Trophoblast cell (in vitro differentiated cells and primary cell): ENCODE measurements at places on chromosomes 11 and 22.

GRCh38 chr22:27274770-27275449, 526.6 kb downstream of the MN1 start:
- DNase-seq = no peak

DNA sequence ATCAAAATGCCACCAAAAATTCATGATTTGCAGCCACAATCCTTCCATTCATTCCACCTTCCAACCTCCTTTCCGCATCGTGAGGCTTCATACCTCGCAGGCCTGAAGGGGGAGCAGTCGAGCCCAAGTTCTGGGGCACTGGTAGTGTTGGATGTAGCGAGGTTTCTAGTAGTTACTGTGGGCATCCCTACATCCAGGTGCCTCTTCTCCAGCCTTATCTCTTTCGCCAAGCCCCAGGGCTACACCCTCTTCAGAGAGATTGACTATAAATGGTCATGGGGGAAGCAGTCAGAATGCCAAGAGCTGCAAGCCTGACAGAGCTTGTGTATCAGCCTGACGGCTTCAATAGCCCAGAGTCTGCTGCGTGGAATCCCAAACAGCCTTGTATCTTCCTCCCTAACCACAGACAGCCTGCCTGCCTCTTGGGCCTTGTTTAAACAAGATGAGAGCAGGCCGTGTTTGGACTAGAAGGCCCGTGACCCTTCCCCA, 28.9 kb downstream of the CLMP start:
- peak; percentile 45 for DNase-seq

DNA sequence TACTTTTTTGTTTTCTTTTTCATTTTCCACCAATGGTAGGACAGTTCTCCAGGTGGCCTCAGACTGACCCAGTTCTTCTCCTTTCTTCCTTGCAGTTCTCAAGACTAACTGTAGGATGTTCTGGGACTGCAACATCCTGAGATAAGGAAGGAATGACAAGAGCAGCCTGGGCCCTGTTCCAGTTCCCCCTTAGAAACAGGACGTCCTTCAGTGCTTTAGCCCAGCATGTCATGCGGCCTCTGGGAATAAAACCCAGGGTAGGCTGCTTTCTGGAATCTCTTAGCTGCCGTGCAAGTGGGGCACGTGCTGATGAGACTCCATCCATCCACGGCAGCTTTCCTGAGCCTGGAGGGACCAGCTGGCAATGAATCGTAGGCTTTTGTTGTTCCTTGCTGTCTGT, 24.0 kb upstream of the CADM1 start:
- DNase-seq = no peak

DNA sequence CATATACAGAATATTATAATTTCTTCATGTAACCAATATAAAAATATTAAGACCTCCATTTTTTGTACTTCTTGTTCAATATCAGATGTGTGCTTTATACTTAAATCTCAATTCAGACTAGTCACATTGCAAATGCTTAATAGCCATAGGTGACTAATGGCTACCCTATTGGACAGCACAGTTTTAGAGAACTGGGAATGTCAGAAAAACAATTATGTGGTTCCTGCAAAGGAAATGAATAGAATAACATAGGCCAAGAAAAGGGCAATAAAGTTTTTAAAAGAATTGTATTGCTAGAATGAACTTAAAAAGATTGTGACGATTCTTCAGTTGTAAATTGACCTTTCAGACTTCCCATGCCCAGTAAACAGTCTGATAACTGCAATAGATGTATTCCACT, 843.0 kb downstream of the METTL15 start:
- no peak for DNase-seq

DNA sequence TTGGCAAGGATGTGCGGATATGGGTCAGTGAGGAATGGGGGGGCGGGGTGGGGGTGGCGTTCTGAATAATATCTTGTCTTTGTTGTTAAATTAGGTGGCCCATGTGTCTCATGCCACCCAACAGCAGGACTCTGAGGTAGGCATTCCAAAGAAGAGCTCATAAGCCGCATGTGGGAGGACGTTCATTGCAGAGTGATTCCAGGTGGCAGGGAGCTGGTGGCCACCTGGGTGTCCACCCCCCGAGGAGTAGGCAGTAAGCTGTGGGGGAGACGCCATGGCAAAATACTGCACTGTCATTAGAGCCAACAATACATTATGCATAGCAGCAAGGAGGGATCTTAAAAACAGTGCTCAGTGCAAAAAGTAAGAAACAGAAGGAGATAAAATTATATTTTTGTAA, 14.3 kb upstream of the CAPN5 start:
- DNase-seq = no peak

GRCh38 chr11:134759855-134760254, 347.8 kb upstream of the B3GAT1 start:
- DNase-seq = no peak

DNA sequence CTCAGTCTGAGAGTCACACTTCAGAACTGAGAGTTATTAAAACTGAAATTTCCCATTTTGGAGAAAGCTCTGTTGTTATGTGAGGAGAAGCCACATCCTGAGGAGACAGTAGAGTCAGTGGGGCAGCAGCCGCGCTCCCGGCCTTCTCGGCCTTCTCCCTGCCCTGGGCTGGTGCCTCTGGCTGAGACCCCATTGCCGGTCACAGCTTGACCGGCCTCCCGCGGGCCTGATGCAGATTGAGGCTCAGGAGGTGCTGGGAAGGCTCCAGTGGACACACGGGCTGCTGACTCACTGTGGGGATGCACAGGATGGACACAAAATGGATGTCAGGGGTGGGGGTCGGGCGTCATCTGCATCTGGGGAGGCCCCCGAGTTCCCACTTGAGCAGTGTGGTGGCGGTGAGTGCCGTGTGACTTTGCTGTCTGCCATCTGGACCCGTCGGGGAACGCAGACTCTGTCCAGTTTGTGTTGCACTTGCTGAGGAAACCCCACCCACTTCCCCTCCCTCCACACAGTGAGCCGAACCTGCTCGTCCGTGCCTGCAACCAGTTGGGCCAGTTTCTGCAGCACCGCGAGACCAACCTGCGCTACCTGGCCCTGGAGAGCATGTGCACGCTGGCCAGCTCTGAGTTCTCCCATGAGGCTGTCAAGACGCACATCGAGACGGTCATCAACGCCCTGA, 50.1 kb downstream of the MUC6 start:
- DNase-seq = peak; percentile 46

DNA sequence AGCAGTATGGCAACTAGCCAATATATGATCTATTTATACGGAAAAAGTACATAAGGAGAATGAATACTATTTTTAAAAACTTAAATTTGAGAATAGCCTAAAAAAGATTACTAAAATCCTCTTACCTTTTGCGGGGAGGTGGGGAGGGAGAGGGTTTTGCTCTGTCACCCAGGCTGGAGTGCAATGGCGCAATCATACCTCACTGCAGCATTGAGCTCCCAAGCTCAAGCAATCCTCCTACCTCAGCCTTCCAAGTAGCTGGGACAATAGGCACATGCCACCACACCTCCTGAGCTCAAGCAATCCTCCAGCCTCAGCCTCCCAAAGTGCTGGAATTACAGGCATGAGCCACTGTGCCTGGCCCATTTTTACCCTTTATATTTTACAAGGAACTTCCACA, 82.0 kb downstream of the TTC28 start:
- no peak for DNase-seq

- DNase-seq = peak; percentile 10
Observed at GRCh38 chr11:11117730-11118129, 235.3 kb downstream of the CSNK2A3 start.

DNA sequence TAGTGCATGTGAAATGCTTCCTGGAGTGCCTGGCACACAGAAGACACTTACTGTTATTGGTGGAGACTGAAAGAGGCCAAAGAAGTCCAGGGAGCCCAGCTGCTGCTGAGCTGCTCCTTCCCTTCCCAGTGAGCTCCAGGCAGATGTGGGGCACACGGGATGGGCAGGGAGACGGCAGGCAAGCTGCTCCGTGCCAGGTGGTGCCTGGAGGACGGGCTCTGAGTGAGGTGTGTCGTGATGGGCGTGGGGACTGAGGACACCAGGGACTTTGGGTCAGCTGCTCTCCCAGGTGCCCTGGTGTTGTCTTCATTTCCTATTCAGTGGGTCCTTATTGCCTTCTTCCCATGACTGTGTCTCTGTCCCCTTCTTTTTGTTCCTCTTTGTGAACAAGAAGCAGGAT, 19.5 kb downstream of the TAB1 start:
- DNase-seq = no peak

DNA sequence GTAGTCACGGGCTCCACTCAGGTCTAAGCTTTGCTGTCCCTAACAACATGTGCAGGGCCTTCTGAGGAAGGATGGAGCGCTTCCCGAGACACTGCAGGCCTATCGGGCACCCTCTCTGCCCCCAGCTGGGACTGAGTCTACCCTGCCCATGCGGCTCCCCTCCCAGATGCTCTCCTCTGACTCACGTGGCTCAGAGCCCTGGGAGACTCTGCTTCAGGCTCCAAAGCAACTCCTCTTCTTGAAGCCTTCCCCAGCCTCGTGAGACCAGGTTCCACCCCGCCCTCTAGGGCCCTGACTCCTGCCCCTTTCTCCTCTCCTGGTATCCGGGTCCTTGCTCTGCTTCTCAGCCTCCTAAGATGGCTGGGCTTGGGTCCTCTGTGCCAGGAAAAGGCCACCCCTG, 28.4 kb upstream of the ARFGAP3 start:
- no peak for DNase-seq

GRCh38 chr11:109088086-109088485, 333.9 kb upstream of the C11orf87 start:
- no peak for DNase-seq

DNA sequence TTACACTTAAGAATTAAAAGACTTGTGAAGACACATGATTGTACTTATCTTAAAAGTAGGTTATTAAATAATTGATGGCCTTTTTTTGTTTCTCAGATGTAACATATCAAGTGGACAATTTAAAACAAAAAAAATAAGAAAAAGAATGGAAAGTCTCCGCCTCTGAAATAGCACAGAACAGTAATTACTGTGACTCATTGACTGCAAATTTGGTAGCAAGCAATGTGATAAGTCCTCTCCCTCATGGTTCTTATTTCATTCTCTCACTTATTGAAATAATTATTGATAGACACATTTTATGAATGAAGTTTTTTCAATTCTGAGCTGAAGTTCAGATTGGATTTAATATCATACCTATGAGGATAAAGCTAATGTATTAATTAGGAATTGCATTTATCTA, 717.9 kb upstream of the LUZP2 start:
- DNase-seq = peak; percentile 12

DNA sequence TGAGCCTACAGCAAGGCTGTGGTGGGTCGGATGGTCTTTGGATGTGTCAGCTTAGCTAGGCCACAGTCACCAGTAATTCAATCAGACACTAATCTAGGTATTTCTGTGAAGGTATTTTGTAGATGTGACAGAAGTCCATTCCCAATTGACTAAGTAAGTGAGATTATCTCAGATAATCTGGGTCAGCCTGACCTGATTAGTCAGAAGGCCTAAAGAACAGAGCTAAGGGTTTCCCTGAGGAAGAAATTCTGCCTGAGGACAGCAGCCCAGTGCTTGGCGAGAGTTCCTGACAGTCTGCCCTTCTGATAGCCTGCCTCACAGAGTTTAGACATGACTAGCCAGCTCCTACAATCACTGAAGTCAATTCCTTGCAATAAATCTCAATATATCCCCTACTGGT, 28.7 kb downstream of the GUCD1 start:
- DNase-seq = peak; percentile 99

- DNase-seq = no peak
Observed at GRCh38 chr11:72155751-72156150, 20.2 kb downstream of the FOLR3 start.

DNA sequence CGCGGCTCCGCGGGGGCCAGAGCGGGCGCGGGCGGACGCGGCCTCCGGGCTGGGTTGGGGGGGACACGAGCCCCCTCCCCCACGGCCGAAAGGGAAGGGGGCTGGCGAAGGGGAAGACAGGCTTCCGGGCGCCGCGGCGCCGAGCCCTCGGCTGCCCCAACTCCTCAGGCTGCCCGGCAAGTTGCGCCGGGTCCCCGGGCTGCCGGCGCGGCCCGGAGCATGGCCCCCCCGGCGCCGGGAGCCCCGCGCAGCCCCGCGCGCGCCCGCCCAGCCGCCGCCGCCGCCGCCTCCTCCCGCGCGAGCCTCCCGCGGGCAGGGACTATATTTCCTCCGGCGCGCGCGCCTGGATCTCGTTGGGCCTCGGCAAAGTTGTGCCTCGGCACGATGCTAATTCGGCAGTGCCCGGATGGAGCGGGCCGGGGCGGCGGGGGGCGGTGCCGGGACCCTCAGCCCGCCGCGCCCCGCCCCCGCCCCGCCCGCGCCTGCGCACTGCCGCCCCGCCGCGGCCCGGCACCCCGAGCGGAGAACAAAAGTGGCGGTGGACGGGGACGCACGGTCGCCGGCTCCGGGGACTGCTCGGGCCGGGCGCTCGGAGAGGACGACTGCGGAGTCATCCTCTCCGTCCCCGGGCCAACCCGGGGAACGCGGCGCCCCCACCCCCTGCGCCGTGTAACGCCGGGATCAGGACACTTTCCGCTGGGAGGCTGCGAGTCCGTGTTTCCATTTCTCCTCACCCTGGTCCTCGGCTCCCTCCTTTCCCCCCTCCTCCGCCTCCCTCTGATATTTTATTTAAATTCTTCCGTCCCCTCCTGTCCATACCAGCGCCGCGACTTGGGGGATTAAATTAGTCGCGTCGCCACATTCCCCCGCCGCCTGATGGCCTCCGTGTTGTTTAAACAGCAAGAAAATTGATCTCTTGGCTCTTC, at the start of gene PHF21B:
Gene PHF21B (minus strand): TSS at position 400 of the 926 bp plus-strand sequence. CDS start 456 bp downstream, outside the sequence.
- DNase-seq = no peak

- DNase-seq = no peak
Observed at GRCh38 chr11:1516273-1517067, 29.9 kb upstream of the MOB2 start.

GRCh38 chr11:61532134-61533038, 23.8 kb downstream of the LRRC10B start:
- peak; percentile 42 for DNase-seq

DNA sequence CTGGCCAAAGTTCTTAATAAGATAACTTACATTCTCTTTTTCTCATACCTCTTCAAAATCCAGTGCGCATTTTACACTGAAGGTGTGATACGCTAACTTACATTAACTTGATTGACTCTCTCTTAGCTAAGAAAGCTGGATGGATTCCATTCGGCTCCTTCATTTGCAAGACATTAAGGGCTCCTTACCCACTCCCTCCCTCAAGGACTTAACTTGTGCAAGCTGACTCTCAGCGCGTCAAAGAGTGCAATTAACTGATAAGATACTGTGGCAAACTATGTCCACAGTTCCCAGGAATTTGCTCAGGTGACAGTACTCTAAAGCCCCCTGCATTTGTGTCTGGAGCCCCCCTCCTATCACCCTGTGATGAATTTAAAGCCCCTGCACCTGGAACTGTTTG, 6.4 kb upstream of the RFPL1 start:
- no peak for DNase-seq

GRCh38 chr11:134527382-134528243, 115.6 kb upstream of the B3GAT1 start:
- DNase-seq = no peak

- DNase-seq = no peak
Observed at GRCh38 chr22:42707496-42707895, 13.2 kb downstream of the A4GALT start.
